Esophagus muscularis mucosa (tissue), 4 donors: ENCODE measurements at places on chromosomes 6 and 20. TPM values are rescaled to one million over a fixed set of nuclear protein-coding genes. Genes with fewer than 3 reads are reported as not detected.

Gene GRM4
- total RNA-seq, result not detected

GRCh38 chr20:11445161-11445560, 472.5 kb upstream of the BTBD3 start:
- H3K4me3 ChIP-seq, result no peak overlapping the region
- no peak for DNase-seq
- H3K36me3 ChIP-seq, result no peaks in the 10 kb centered on the region
- no peak overlapping the region for H3K27ac ChIP-seq

GRCh38 chr20:60900618-60901017, 351.4 kb upstream of the CDH4 start:
- peak; percentile 86 for DNase-seq
- H3K36me3 ChIP-seq, result no peaks in the 10 kb centered on the region
- H3K4me3 ChIP-seq, result no peak overlapping the region
- no peak overlapping the region for H3K27ac ChIP-seq
- no peaks in the 10 kb centered on the region for H3K27me3 ChIP-seq

- DNase-seq, result no peak
- no peaks in the 10 kb centered on the region for H3K4me1 ChIP-seq
- H3K36me3 ChIP-seq, result no peaks in the 10 kb centered on the region
- H3K4me3 ChIP-seq, result no peak overlapping the region
- H3K27ac ChIP-seq, result no peak overlapping the region
- H3K27me3 ChIP-seq, result no peaks in the 10 kb centered on the region
These were observed 209.5 kb downstream of the SAMD5 start for GRCh38 chr6:147717991-147718390.

DNA sequence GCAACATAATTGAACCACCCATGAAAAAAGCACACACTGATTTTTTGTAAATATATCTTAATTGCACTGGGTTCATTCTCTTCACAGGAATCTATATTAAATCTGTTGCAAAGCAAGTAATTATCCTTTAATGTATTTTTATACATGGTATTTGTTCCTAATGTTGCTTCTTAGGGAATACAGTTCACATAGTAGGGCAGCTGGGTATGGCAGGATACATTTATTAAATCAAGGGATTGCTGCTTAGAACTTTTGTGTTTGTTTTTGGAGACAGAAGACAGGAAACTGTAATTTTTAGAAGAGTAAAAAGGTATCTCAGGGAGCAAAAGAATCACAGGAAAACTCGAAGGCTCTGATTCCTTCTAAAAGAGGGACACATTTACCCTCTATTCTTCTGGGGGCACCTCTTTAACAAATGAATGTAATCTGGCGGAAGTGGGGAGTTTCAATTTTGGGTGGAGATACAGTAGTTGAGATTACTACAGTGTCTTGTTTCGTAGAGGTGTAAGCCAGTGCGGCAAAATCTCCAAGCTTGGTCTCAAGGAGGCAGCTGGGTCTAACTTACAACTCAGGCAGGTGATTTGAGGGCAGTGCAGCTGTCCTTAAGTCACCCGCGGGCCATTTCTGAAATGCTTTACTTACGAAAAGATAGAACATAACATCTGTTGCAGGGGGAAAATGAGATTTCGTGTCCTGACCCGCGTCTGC, 812 bp upstream of the SMIM13 start:
- H3K4me3 ChIP-seq, result peak overlapping the region; percentile 98
- DNase-seq, result no peak
- H3K27ac ChIP-seq, result peak overlapping the region; percentile 99
- no peaks in the 10 kb centered on the region for H3K27me3 ChIP-seq
- H3K36me3 ChIP-seq, result no peaks in the 10 kb centered on the region

DNA sequence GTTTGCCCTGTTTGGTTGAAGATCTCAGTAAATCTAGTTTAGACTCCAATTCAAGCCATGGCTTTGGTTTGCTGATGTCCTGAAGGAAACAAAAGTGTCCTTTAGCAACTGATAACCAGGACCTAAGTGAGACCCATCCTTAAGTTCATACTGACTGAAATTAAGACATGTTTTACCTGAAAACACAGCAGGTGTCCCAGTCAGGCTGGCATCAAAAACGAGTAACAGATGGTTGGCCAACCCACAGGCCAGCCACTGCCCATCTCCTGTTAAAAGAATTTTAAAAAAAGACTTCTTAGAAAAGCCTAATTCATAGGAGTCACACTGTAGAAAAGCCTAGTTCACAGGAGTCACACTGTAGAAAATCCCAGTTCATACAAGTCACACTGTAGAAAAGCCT, 58.3 kb downstream of the WDR27 start:
- H3K27ac ChIP-seq, result no peak overlapping the region
- no peak for DNase-seq
- H3K36me3 ChIP-seq, result no peaks in the 10 kb centered on the region
- H3K4me3 ChIP-seq, result no peak overlapping the region
- no peaks in the 10 kb centered on the region for H3K27me3 ChIP-seq
